ENCODE measurements at places on chromosomes 12 and 14. TPM values are rescaled to one million over a fixed set of nuclear protein-coding genes. Genes with fewer than 3 reads are reported as not detected.

Gene SLC22A17
- polyA plus RNA-seq = 0.76 TPM

Gene GDF3
- polyA plus RNA-seq = not detected

Gene SLC38A4
- polyA plus RNA-seq = 0.37 TPM

Gene SLC41A2
- polyA plus RNA-seq = 1.0 TPM

Gene DIO3
- not detected for polyA plus RNA-seq

Gene GLRX5
- polyA plus RNA-seq = 42.7 TPM

Gene GPN3
- polyA plus RNA-seq = 31.6 TPM

Gene AKAP5
- 0.01 TPM for polyA plus RNA-seq

GRCh38 chr14:99192028-99192621, 79.9 kb downstream of the BCL11B start:
- peaks cover 11% of the 10 kb centered on the region for H3K36me3 ChIP-seq
- H3K27ac ChIP-seq = peak overlapping the region; percentile 49
- peak overlapping the region; percentile 13 for H3K4me3 ChIP-seq
- peaks cover 25% of the 10 kb centered on the region for H3K4me1 ChIP-seq

- no peaks in the 10 kb centered on the region for H3K27me3 ChIP-seq
- no peak overlapping the region for H3K4me3 ChIP-seq
- H3K4me1 ChIP-seq = peaks cover 10% of the 10 kb centered on the region
- H3K27ac ChIP-seq = no peak overlapping the region
Observed at GRCh38 chr12:89476232-89476631, 48.4 kb downstream of the GALNT4 start.

GRCh38 chr12:30104971-30105370, 321.2 kb upstream of the TMTC1 start:
- no peak for DNase-seq
- H3K27ac ChIP-seq = no peak overlapping the region
- no peaks in the 10 kb centered on the region for H3K27me3 ChIP-seq
- no peaks in the 10 kb centered on the region for H3K36me3 ChIP-seq

DNA sequence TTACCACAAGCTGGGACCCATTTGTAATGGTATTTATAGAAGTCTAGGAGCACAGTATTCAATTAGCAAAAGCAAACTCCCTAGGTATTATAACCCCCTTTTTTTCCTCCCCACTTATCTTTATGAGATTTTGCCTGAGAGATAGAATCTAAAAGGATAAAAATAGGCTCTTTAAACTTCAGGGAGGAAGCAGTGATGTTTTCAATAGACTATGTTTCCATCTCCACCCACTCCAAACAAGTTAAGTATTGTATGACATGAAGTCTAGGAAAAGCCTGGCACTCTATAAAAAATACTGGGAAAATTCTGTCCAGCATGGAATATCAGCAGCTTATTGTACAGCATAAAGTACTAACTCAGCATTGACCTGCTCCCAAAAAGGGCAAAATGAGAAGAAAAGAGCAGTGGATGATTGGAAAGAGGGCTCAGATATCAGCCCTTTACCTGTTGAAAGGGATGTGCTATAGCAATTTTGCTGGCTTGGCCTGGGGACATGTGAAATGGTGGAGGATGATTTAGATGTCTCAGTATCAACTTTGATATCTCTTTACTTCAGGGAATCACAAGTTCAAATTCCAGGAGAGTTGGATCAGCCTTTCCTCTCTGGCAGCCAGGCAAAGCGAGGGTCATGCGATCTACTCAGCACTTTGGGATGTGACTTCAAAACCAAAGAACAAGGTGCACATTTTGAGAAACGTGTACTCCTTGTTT, 72.4 kb downstream of the IGF1 start:
- no peak for DNase-seq
- H3K4me3 ChIP-seq = no peak overlapping the region
- H3K27me3 ChIP-seq = no peaks in the 10 kb centered on the region

GRCh38 chr12:14931359-14931758, 7.0 kb downstream of the ERP27 start:
- H3K4me3 ChIP-seq = no peak overlapping the region
- H3K36me3 ChIP-seq = no peaks in the 10 kb centered on the region
- H3K27ac ChIP-seq = no peak overlapping the region
- no peak for DNase-seq
- peaks cover 13% of the 10 kb centered on the region for H3K4me1 ChIP-seq

DNA sequence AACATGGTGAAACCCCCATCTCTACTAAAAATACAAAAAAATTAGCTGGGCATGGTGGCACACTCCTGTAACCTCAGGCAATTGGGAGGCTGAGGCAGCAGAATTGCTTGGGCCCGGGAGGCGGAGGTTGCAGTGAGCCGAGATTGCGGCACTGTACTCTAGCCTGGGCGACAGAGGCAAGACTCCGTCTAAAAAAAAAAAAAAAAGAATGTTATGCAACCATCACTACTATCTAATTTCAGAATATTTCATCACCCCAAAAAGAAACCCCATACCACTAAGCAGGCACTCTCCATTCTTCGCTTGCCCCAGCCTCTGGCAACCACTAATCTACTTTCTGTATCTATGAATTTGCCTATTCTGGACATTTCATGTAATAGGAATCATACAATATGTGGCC, 68.8 kb upstream of the AMN start:
- peaks cover 2% of the 10 kb centered on the region for H3K4me1 ChIP-seq
- no peaks in the 10 kb centered on the region for H3K27me3 ChIP-seq
- no peak overlapping the region for H3K27ac ChIP-seq
- H3K36me3 ChIP-seq = no peaks in the 10 kb centered on the region
- H3K4me3 ChIP-seq = no peak overlapping the region
- no peak for DNase-seq

DNA sequence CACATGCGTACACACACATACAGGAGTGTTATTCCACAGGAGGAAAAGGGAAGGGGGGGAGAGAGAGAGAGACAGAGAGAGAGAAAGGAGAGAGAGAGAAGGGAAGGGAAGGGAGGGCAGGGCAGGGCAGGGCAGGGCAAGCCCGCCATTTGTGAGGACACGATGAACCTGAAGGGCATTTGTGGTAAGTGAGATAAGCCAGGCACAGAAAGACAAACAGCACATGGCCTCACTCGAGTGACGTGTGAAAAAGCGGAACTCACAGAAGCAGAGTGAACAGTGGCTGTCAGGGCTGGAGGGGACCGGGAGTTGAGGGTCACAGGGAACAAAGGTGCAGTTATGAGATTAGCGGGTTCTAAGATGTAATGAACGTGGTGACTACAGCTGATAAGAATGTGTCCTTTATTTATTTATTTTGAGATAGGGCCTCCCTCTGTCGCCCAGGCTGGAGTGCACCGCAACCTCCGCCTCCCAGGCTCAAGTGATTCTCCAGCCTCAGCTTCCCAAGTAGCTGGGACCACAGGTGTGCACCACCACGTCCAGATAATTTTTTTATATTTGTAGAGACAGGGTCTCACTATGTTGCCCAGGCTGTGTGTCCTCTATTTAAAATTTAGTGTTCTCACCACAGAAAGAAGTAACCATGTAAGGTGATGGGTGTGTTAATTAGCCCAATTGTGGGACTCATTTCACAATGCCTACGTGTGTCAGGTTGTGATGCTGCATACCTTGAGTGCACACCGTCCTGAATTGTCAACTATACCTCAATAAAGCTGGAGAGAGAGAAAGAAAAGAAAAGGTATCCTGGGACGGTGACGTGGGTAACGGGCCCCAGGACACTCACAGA, 18.7 kb upstream of the FBRSL1 start:
- H3K4me1 ChIP-seq = no peaks in the 10 kb centered on the region
- peaks cover 5% of the 10 kb centered on the region for H3K27me3 ChIP-seq
- no peak overlapping the region for H3K4me3 ChIP-seq
- no peaks in the 10 kb centered on the region for H3K36me3 ChIP-seq
- H3K27ac ChIP-seq = no peak overlapping the region

DNA sequence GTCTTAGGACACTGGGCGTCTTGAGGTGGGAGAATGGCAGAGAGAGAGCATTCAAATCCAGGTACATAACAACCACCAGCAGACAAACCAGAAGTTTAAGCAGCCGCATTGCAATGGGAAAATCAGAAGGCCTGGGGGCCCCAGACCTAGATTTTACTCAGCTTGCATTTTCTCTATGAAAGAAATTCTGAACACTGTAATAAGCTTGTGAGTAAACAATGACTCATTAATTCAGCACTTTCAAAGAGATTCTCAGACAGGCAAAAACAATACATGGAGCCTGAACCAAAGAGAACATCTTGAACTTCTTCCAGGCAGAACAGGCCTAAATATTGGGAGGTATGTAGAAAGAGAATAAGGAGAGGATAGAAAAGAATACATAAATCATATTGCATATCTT, 69.8 kb upstream of the IFNG-AS1 start:
- peak overlapping the region; percentile 79 for H3K27ac ChIP-seq
- no peaks in the 10 kb centered on the region for H3K27me3 ChIP-seq
- DNase-seq = peak; percentile 57
- peak overlapping the region; percentile 43 for H3K4me3 ChIP-seq
- peaks cover 50% of the 10 kb centered on the region for H3K4me1 ChIP-seq
- no peaks in the 10 kb centered on the region for H3K36me3 ChIP-seq

DNA sequence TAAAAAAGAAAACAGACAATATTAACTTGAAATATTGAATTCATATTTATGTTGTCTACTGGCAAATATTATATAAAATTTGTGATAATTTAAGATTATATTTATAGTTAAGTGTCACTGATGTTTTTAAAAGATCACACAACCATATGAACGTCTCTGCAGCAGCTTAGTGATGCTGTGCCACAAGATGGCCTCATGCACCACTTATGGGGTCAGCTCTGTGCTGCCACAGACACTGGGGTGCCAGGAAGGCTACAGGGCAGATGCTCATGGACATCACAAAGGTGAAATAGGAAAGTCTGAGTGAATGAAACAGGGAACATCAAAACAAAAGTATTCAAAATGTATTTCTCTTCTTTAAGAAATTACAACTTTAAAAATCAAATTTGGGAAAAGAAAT, 13.1 kb downstream of the ATXN3 start:
- H3K36me3 ChIP-seq = peaks cover 3% of the 10 kb centered on the region
- no peaks in the 10 kb centered on the region for H3K27me3 ChIP-seq
- H3K4me3 ChIP-seq = no peak overlapping the region
- DNase-seq = no peak
- no peak overlapping the region for H3K27ac ChIP-seq

DNA sequence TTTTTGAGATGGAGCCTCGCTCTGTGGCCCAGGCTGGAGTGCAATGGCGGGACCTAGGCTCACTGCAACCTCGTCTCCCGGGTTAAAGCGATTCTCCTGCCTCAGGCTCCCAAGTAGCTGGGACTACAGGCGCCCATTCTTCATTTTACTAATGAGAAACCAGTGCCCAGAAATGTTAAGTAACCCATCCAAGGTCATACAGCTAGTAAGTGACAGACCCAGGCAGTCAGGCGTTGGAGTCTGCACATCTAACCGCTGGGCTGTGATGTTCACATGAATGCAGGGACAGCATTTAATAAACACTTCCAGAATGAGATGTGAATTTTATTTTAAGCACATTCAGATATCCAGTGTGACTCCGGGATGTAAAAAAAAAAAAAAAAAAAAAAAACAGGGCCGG, 1.3 kb upstream of the TRIP11 start:
- no peak overlapping the region for H3K27ac ChIP-seq
- H3K27me3 ChIP-seq = no peaks in the 10 kb centered on the region
- H3K36me3 ChIP-seq = no peaks in the 10 kb centered on the region
- no peak for DNase-seq
- peaks cover 10% of the 10 kb centered on the region for H3K4me1 ChIP-seq
- H3K4me3 ChIP-seq = no peak overlapping the region

- DNase-seq = no peak
- H3K4me3 ChIP-seq = no peak overlapping the region
- H3K36me3 ChIP-seq = no peaks in the 10 kb centered on the region
- no peaks in the 10 kb centered on the region for H3K4me1 ChIP-seq
- no peak overlapping the region for H3K27ac ChIP-seq
- no peaks in the 10 kb centered on the region for H3K27me3 ChIP-seq
Observed at GRCh38 chr12:72748971-72749370, 476.8 kb downstream of the TRHDE start.

DNA sequence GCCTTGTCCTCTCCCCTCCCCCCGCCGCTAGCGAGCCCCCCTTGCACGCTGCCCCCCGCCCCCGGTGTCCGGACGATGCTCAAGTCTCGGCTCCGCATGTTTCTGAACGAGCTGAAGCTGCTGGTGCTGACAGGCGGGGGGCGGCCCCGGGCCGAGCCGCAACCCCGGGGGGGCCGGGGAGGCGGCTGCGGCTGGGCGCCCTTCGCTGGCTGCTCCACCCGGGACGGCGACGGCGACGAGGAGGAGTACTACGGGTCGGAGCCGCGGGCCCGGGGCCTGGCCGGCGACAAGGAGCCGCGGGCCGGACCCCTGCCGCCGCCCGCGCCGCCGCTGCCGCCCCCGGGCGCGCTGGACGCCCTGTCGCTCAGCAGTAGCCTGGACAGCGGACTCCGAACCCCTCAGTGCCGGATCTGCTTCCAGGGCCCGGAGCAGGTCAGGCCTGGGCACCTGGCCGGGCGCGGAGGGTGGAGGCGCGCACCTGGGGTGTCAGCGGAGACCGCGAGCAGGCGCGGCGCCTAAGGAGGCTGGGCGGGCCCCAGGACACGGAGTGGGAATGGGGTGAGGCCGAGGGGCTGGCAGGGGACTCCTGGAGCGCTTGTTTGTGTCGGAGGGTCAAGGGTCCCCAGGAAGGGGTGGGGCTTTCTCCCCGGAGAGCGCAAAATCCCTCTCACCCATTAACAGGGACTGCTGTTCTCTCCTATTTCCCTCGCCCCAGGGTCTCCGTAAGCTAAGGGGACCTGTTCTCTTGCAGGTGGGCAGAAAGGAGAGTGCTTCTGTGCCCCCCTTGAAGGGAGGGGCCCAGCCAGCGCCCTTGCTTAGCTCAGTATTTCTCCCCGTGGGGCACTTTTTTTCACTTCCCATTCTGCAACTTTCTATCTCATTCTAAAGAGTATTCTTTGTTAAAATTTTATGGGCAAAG, 810 bp downstream of the MARCHF9 start:
- peaks cover 13% of the 10 kb centered on the region for H3K36me3 ChIP-seq
- H3K27ac ChIP-seq = no peak overlapping the region
- no peaks in the 10 kb centered on the region for H3K27me3 ChIP-seq
- H3K4me1 ChIP-seq = peaks cover 37% of the 10 kb centered on the region
- DNase-seq = no peak
- H3K4me3 ChIP-seq = peak overlapping the region; percentile 73

GRCh38 chr12:15769586-15769985, 19.6 kb downstream of the EPS8 start:
- no peaks in the 10 kb centered on the region for H3K27me3 ChIP-seq
- no peak overlapping the region for H3K4me3 ChIP-seq
- no peak for DNase-seq
- H3K27ac ChIP-seq = no peak overlapping the region

DNA sequence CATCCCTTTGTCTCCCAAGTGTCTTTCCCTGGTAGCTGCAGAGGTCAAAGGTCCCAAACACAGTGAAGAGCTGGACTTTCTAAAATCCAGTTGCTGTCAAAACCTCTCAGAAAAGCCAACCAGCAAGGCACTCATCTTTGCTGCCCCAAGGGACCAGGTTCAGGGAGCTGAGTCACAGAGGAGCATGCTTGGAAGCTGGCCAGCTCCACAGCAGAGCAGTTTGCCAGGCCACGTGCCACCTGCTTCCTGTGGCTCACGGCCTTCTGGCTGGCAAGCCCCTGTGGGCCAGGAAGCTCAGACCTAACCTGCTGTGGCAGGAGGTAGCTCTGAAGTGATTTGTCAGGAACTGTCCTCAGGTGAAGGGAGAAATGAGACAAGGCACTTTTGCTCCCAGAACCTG, 3.6 kb downstream of the ISCU start:
- DNase-seq = peak; percentile 84
- no peak overlapping the region for H3K4me3 ChIP-seq
- peaks cover 40% of the 10 kb centered on the region for H3K36me3 ChIP-seq
- peaks cover 20% of the 10 kb centered on the region for H3K4me1 ChIP-seq
- H3K27ac ChIP-seq = peak overlapping the region; percentile 67
- no peaks in the 10 kb centered on the region for H3K27me3 ChIP-seq

Measured in keratinocyte (primary cell).